AG09319 (cell line): ENCODE measurements at places on chromosomes 4 and X.

- DNase-seq = no peak
Measured at GRCh38 chr4:145716661-145717200, 36.8 kb downstream of the C4orf51 start.

GRCh38 chr4:165204462-165204830 is 2.9 kb upstream of the KLHL2 start:
- no peak for DNase-seq

GRCh38 chr4:15953625-15954024 is 9.3 kb downstream of the FGFBP2 start:
- no peak for DNase-seq

DNA sequence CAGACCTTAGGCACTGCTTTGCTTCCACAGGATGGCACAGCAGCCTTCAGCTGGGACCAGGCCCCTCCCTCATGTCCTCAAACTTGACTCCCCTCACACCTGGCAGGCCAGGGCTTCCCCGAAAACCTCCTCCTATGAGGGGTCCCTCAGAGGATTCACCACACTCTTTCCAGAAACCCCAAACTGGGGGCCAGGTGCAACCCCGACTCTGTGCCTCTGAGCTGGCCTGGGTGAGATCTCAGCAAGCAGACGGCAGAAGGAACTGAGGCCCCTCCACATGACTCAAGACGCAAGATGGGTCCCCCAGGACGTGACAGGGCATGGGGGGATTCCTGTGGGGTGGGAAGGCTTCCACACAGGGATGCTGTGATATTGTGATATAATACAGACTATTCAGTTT is 6.2 kb downstream of the HCFC1 start:
- DNase-seq = no peak

GRCh38 chr4:142043509-142043908 is 407.1 kb downstream of the IL15 start:
- no peak for DNase-seq

DNA sequence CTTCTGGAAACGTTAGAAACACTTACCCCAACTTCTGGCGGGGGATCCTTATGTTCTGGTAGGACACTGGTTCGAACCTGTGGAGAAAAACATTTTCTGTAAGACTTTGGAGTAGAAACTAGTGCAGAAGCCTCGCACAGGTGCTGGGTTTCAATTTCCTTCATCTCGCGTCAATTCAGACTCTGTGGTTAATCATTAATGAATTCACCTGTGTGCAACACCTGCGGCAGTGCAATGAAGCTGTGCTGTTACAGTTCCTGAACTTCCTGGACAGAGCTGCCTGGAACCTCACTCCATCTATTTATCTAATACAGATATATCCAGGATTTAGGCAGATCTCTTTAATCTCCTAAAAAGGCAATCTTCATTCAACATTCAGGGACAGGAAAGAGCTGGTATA is 531.4 kb downstream of the INPP4B start:
- DNase-seq = no peak

- peak; percentile 82 for DNase-seq
Measured at GRCh38 chr4:119025916-119026661, 109.5 kb upstream of the MYOZ2 start.

- DNase-seq = no peak
Measured at GRCh38 chr4:134019657-134020056, 181.9 kb downstream of the PABPC4L start.

DNA sequence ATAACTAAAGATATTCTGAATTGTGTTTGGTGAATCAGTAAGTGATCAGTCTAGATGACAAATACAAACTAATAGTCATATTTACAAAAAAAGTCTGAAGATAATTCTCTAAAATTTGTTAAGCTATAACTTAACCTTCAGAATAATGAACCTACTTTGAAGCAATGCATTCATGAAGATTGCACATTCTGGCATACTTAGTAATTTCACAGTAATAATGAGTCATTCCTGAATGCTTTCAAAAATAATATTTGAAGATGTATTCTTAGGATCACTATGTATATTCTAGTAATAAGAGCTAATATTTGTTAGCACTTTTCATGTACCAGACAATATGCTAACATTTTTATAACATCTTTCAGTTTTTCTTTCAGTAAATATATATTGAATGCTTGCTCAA is 756.7 kb upstream of the SLIT2 start:
- DNase-seq = no peak

GRCh38 chrX:41666251-41666650 is 22.5 kb upstream of the GPR34 start:
- peak; percentile 18 for DNase-seq

DNA sequence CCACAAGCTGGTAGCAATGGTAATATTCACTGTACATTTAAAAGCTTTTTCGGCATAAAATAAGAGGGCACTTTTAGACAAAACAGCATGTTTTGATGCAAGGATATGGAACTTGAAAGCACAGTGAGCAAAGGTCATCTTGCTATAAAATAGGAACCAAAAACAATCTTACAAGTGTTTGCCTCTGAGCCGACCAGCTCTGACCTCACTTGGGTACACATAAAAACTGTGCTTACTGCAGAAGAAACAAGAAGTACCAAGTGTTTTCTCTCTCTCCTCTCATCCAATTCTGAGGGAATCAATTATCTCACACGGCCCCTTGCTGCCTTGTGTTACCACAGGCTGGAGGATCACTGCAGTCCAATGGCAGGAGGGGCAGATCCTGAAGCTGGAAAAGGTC is 4.8 kb upstream of the IQSEC2 start:
- DNase-seq = no peak

DNA sequence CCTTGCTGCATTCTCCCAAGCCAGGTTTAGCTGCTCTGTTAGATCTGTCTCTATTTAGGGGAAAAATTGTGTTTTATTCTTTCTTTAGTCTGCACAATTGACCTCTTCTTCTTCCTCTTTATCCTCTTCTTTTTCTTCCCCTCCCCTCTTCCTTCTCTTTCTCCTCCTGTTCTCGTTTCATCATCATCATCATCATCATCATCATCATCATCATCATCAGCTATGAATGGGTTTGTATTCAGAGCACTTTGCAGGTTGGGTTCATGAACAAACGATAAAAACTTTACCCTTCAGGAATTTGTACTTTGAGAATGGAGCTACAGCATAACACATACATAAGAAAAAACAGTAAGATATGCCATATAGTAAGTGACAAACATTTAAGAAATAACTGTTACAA is 9.1 kb downstream of the GPM6A start:
- no peak for DNase-seq

- no peak for DNase-seq
Measured at GRCh38 chrX:44922980-44923379, 50.0 kb downstream of the KDM6A start.

DNA sequence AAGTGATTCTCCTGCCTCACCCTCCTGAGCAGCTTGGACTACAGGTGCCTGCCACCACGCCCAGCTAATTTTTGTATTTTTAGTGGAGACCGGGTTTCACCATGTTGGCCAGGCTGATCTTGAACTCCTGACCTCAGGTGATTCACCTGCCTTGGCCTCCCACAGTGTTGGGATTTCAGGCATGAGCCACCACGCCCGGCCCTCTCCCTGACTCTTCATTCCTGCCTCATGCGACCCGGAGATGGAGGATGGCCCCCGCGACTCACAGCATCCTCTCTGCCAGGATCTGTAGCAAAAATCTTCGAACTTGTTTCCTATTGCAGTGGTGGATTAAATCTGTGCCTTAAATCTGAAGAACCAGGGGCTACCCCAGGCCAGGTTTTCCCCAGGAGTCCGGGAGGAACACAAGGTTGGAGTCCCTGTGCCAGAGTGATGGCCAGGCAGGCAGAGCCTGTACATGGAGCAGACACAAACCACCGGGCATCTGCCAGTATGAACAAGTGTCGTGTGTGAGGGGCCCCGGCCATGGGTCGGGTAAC is 11.5 kb downstream of the CPLX1 start:
- DNase-seq = no peak

DNA sequence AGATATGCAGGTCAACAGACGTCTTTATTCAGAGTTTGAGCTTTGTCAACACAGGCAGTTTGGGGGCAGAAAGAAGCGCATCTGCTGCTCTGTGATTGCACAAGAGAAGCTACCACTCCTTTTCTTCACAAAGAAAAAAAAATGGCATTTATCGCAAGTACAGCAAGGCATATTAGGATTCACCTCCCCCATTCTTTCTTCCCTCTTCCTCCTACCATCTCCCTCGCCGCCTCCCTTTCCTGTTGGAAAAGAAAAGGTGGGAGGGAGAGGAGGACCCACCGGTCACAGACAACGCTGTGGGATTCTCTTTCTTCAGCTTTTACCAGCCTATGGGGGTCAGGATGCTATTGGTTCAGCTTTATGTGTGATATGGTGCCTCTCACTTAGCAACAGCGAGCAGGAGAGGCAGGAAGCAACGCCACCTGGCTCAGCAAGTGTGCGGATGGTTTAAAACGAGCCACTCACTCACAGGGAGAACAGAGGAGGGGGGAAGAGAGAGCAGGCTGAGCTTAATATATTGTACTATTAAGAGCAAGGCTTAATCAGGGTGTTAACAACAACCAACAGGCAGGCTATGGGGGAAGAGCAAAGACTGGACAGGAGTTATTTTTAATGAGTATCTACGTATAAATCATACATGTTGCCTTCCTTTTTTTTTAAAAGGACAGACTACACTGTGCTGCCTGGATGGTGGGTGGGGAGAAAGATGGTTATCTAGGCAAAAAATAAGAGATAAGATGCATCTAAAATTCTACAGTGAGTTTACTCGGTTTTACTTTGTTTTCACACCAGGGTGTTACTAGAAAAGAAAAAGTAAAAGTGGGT is 104.7 kb downstream of the MAML3 start:
- no peak for DNase-seq

- no peak for DNase-seq
Measured at GRCh38 chrX:109732017-109732801, 848 bp downstream of the ACSL4 start.

GRCh38 chr4:101987623-101988243 is 197.2 kb downstream of the BANK1 start:
- DNase-seq = no peak

GRCh38 chr4:140839888-140840790 is 84.0 kb upstream of the TBC1D9 start:
- DNase-seq = no peak

GRCh38 chr4:120821977-120822376 is 100.5 kb downstream of the PRDM5 start:
- no peak for DNase-seq
